ENCODE measurements at places on chromosomes 5 and 9.

DNA sequence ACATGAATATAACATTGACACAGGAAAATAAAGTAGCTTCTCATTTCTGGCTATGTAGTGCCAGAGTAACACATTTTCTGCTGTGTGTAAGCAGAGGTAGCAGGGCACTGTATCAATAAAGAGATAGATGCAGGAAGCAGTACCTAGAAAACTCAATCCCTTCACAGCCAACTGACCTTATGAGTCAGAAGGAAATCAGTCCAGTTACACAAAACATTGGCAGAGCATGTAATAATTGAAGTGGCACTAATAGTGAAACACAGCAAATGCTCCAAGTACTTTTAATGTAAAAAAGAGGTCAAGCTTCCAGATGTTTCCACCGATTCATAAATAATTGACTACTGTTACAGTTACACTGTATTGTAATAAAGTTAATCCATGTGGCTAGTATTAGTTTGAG lies 706.6 kb downstream of the EFNA5 start:
- no peak for DNase-seq

DNA sequence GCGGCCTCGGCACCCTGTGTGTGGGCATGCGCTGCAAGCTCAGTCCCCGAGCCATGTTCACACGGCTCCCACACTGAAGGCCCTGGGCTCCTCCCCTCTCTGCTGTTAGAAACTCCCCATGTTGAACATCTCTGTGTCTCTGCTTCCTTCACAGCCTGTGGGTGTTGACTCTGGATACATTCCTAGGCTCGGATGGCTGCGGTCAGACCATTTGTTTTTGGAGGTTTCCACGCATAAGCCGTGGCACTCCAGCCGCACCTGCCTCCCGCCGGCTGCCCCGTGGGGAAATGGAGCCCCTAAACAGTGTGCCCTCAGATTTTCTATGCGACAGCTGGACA lies 31.2 kb upstream of the LRRC14B start:
- no peak for DNase-seq

- no peak for DNase-seq
Measured at GRCh38 chr5:166493612-166494011, 1797.8 kb upstream of the WWC1 start.

- DNase-seq, result no peak
Measured at GRCh38 chr5:14831006-14831338, 40.6 kb downstream of the ANKH start.

- DNase-seq, result no peak
Measured at GRCh38 chr9:37739222-37739621, 14.4 kb upstream of the TRMT10B start.

GRCh38 chr9:13915591-13916301 lies 398.2 kb downstream of the NFIB start:
- DNase-seq, result no peak

GRCh38 chr5:5800801-5801761 lies 378.6 kb downstream of the ICE1 start:
- DNase-seq, result no peak

DNA sequence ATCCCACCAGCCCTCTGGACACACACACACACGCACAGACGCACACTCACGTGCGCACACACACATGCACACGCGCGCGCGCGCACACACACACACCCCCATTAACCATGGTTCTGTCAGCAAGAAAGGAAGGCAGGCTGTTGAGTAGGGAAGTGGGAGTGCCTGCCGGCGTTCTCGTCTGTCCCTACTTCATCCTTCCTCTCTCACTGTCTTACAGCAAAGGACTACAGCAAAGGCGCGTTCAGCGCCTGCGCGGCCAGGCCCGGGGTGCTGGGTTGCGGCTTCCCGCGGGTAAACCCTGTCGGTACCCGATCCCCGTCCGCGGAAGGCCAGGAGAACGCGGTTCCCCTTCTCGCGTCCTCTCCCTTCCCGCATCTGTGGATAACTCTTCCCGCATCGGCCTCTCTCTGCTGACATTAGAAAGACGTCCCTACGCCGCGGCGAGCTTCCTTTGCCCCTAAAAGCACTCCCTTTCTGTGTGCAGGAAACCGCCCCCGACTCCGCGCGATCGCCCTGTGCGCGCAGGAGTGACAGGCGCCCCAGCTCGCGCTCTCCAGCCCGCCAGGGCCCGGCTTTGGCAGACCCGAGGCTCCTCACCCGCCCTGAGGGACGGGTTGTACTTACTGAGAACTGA lies 219.2 kb downstream of the AGTPBP1 start:
- peak; percentile 4 for DNase-seq
